HCT116 (cell line): ENCODE measurements at places on chromosomes 2 and 18.

GRCh38 chr2:180385601-180386201, 378.6 kb upstream of the CWC22 start:
- no peak for DNase-seq

DNA sequence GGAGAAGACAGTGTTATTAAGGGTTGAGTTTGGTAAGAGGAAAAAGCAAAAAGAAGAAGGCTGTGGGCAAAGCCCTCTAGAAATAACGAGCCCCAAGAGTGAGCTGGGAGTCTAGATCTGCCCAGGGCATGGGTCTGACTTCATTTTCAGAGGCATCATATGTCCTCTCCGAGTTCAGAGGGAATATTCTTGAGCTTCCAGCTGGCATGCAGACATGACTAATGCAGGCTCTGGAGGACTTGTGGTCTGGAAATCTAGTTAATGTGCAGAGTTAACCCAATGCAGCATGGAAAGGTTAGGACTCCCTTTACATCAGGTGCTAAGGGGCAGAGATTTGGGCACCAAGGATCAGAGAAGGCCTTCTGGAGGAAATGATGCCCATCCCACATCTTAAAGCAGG, 7.3 kb downstream of the ACMSD start:
- DNase-seq = no peak

DNA sequence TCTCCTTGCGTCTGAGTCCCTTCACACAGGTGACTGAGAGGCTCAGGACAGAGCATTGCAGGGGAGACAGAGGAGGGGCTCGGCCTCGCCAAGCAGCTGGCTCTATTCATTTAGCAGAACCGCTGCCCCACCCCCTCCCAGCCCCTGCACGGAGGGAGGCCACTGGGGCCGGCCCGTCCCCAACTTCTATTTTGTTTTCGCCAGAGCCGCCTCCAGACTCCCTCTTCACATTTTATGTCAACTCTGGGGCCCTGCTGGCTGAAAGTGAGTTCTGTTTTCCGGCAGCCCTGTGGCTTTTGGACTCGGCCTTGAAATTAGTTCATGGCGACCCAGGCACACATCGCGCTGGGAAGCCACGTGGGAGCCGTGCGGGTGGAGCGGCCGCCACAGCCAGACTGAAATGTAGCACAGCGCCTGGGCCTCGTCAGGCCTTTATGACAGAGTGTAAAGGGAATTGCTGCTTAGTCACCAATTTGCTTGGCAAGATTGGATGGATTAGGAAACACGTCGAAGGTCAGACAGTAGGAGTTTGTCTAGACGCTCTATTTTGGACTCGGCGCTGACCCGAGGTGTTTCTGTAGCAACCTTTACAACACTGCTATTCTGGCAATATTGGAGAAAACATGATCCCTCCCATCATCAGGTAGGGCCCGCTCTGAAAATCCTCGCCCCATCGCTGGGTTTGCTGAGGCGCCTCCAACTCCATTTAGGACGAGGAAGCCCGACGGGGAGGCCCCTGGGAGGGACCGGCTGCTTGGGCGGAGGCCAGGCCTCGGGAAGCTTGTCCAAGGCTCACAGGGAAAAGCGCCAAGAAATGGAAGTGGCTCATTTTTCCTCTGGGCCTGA, 90.7 kb upstream of the CTDP1 start:
- no peak for DNase-seq

DNA sequence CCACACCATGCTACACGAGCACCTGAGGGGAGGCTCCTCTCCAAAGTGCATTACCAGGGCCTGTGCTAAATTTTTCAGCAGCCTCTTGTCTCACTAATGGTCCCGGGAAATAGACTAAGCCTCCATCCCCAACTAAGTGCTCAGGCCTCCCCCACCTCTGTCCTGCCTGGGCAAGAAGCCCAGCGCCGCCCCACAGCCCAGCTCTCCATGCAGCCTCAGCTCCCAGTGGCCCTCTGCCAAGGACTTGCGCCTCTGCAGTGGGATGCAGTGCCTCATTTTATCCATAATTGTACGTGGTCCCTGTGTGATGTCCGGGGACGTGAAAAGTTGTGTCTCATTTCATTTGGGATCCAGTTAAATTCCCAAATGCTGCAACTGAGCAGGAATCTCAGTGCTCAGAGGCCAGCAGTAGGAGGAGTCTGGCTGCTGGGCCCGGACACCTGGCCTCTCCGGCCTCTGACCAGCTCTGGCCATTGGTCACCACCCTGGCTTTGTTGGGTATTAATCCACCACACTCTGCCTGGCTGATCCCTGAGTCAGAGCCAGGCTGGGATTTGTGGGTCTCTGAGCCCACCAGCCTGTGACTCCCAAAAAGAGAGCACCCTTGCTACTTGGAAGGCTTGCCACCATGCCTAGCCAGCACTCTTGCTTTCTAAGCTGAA, 11.4 kb upstream of the STEAP3 start:
- DNase-seq = no peak

DNA sequence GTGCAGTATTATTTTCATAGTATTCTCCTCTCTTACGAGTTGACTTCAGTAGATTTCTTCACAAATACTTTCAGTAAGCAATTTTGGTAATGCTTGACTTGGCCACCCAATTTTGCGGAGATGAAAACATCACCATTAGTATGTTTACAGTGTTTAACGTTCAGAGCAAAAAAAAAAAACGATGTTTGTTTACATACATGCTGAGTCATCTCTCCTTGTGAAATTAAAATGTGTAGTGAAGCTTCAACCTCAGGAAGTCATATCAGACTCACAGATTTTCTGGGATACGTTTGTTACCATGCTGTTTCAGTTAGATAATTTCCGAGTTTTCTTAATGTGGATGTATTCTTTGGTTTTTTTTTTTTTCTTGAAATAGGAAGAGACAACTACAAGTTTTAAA, 100.1 kb downstream of the CTNNA2 start:
- DNase-seq = no peak

GRCh38 chr2:101657787-101658186, 39.7 kb upstream of the MAP4K4 start:
- DNase-seq = no peak

GRCh38 chr2:240879105-240879504, 10.5 kb downstream of the AGXT start:
- DNase-seq = no peak

GRCh38 chr2:173030561-173031490, 44.8 kb upstream of the MAP3K20 start:
- no peak for DNase-seq

DNA sequence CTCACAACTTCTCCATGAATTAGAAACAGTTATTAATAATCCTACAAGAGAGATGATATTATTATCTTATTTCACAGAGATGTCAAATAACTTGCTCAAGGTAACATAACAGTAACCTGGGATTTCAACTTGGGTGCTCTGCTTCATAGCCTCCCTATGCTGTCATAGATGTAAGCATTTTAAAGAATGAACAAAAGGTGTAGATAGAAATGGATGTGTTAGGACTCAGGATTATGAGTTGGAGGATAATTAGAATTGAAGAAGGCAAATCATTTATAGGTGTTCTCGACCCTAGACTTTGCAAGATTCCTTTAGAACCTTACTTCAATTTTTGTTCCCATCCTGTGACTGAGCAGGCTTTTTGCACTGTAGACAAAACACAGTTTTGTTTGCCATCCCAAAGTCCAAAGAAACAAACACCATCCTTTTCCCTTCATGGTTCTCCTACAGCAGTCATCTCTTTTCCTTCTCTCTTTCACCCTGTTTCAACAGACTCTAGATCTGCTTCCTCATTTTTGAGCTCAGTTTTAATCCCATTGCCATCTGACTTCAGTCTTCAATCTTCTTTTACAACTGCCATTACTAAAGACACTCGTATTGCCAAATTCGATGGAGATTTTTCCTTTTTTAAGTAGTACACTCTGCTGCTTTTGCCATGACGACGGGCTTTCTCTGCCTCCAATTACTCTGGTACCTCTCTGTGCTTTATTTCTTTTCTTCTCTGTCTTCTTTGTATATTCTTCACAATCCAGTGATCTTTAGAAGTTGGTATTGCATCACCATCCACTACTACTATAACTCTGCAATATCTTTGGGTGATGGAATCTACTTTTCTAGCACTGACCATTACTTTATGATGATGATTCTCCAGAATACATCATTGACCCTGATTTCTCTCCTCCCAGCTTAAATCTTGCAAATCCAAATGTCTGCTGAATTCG, 4.5 kb downstream of the HNMT start:
- no peak for DNase-seq

- DNase-seq = no peak
Measured at GRCh38 chr2:54575379-54575888, 119.3 kb downstream of the SPTBN1 start.

DNA sequence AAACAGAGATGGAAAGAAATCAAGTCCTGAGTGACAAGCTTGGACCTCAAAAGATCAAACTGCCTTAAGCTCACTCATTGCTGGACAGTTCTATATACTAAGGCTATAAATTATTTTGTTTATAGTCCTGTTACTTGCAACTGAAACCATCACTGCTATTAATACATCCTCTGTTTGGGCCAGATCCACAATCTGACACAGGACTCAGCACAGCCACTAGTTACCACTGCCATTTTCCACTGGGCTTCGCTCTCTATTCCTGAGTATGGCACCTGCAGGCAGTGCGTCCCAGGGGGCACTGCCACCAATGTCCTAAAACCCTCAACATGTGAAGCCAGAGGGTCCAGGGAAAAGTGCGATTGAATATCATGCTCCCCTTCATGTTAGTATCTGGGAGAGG, 52.3 kb downstream of the CYP26B1 start:
- no peak for DNase-seq

GRCh38 chr2:171529914-171530313, 7.6 kb downstream of the CYBRD1 start:
- DNase-seq = no peak

DNA sequence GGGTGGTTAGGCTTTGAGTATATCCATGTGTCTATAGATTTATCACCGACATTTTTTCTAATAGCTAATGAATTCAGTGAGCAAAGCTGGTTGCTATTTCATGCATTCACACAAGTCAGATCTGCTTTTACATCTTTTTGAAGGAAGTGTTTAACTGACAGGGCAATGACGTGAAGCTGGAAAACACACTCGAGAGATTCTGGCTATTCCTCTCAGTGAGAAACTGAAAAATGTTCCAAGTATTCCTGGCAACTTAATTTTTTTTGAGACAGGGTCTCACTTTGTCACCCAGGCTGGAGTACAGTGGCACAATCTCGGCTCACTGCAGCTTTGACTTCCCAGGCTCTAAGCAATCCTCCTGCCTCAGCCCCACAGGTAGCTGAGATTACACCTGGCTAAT, 21.2 kb downstream of the RNF138 start:
- DNase-seq = no peak

- no peak for DNase-seq
Measured at GRCh38 chr2:8580316-8581233, 101.3 kb upstream of the ID2 start.

GRCh38 chr18:78145096-78145495, 834.5 kb upstream of the SALL3 start:
- DNase-seq = no peak

- DNase-seq = no peak
Measured at GRCh38 chr18:70290482-70291294, 1.8 kb downstream of the SOCS6 start.

GRCh38 chr2:232942831-232943230, 70.2 kb downstream of the NGEF start:
- no peak for DNase-seq

DNA sequence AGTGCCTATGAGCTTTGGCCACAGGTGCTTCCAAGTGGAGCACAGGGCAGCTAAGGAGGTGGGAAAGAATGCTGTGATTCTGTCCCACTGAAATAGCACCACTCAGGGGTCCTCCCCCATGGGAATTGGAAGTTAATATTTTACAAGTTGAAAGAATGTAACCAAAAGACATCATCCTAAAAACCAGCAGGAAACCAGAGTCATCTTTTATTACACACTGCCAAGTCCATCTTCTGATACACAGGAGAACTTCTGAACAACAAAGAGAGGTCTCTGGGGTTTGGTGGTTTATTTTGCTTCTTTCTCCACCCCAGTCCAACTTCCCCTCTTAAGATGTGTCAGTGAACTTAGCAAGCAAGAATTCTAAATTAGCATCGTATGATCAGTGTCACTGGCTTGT, 47.7 kb downstream of the COLEC12 start:
- DNase-seq = no peak

DNA sequence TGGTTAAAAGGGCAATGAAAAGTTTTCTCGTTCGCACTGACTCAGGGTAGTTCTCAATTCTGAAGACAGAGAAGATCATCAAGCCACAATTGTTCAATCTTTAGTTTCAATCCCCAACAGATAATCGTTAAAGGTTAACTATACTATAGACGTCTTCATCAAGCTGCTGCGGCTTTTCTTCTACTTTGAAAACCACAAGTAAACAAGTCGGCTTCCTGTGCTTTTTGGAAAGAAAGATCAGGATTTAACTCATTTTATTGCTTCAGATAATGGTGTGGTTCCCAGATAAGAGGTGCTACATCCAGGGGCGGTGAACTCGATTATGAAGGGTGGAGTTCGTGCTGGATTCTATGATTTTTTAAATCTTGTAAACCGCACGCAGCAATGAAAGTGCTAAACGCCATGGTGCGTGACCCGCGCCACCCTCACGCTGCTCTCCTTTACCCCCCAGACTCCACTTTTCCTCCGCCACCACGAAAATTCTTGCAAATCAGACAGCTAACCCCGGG, 545 bp upstream of the CDCA7 start:
- no peak for DNase-seq

DNA sequence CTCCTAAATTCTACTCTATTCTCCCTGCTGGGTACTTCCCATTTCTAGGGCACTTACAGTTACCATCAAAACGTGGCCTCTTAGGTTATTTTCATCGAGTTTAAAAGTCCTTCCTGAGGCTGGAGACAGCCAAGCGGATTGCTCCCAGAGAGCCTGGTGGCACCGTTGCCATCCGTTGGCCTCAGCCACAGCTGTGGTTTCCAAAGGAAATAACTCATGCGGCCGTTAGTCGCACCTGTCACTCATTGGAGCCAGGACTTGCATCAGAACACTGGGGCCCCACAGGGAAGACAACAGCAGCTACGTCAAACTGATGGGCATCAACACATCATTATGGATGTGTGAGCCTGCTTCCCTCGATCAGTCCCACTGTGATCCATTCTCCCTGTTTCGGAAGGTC, 453.4 kb downstream of the BCL11A start:
- DNase-seq = no peak

DNA sequence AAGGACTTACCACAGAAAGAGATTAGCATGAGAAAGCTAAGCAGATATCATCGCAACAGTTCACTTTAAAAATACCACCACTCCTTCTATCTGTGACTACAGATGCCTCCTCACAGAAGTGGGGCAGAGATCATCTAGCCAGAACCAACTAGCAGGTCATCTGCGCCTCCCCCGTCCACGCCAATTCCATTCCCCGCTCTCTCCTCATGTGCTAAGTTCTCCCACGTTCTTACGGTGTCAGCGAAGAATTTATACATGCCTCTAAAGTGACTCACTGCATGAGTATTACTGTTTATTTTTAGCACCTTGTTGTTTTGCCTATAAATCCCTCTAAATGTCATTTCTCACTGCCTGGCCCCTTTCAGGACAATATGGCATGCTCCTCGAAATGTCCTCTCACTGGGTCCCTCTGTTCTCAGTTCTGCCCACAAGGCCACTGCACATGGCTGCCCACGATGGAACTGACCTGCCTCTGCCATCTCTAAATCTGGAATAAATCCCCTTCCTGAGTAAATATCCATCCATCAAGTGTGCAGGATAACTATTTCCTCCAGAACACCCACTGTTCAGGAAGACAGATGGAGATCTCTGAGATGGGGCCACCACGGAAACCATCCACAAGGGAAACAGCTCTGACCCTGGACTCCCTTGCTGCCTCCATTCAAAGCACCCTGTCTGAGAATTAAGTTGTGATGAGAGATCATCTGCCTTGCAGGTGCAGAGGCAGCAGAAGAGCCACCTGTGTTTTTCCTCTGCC, 137.7 kb downstream of the IRS1 start:
- peak; percentile 88 for DNase-seq
